MM.1S (cell line): ENCODE measurements at places on chromosomes 5 and 9.

GRCh38 chr9:137160716-137161557 is 8.9 kb downstream of the LRRC26 start:
- DNase-seq: no peak

GRCh38 chr9:120868339-120868675 is 8.7 kb downstream of the PHF19 start:
- no peak for DNase-seq

GRCh38 chr5:55151923-55152842 is 7.8 kb upstream of the GPX8 start:
- no peak for DNase-seq

- DNase-seq: no peak
These were observed 27.3 kb upstream of the CFAP157 start for GRCh38 chr9:127679506-127679905.

DNA sequence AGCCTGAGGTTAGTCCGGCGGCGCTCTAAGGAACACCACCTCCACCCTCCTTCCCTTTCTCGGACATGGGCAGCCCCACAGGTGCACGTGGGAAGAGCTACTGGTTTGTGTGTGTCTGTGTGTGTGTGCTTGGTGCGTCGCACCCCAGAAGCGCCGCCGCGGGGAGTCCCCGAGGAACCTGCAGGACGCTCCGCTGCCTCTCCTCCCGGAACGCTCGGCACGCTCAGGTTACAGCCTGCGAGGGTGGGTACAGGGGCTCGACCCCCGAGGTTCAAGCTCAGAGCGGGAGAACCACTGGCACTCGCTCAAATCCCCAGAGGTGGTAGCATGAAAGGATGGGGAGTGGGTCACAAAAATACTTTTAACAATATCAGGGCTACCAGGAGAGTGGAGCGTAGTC is 2.0 kb downstream of the ASTN2 start:
- DNase-seq: no peak

- peak; percentile 39 for DNase-seq
These were observed 845 bp upstream of the NR4A3 start for GRCh38 chr9:99820685-99821395.

DNA sequence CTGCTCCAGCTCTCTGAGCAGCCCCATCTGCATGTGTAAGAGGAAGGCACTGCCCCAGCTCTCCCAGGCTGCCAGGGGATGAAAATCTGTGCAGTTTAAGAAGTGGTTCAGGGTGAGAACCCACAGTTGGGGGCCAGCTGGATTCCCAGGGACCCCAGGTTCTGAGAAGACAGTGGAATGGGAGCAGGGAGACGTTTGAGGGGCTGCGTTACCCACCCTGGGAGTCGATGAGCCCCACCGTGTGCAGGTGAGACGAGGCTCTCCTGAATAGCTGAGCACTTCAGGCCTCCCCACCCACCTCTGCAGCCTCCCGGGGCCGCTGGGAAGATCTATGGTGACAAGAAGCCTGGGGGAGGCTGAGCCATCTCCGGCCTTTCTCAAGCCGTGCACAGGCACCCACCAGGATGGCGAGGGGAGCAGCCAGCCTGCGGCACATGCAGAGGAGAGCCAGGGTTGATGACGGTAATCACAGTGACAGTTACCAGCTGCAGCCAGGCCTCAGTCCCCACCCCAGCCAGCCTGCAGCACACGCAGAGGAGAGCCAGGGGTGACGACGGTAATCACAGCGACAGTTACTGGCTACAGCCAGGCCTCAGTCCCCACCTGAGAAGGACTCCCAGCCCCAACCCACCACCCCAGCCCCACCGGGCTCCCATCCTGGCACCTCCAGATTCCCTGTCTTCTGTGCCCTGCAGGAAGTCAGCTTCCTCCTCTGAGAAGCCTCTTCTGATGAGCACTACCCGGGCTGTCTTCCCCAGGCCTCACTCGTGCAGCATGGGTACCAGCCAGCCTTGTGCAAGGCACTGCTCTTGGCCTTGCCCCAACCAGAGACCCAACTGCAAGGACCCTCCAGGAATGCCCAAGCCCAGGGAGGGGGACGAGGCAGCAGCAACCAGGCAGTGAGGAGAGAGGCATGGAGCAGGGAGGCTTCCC is 150.8 kb upstream of the PPP1R26 start:
- DNase-seq: no peak

- no peak for DNase-seq
These were observed 56.9 kb upstream of the IL7R start for GRCh38 chr5:35799753-35800152.
